ENCODE measurements at places on chromosomes 1 and 21.

DNA sequence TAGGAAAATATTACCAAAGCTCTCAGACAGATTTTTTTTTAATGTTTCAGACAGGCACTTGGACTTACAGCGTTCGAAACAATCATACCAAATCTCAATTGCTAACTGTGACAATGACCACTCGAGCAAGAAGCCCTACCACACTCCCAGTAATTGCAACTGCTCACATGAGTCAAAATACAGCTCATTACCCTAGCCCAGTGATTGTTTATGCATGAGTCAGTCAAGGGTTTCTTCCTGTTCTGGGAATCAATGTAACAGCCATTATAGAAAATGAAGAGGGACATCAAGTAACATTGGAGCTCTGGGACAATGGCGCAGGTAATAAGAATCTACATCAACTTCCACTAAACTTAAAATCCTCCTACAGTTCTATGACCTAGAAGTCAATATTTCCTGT is 56.1 kb upstream of the SH3GLB1 start:
- DNase-seq: peak; percentile 64

GRCh38 chr1:55789466-55789865 is 574.3 kb upstream of the USP24 start:
- no peak for DNase-seq

GRCh38 chr1:2132222-2133038 is 62.1 kb downstream of the FAAP20 start:
- DNase-seq: peak; percentile 67

DNA sequence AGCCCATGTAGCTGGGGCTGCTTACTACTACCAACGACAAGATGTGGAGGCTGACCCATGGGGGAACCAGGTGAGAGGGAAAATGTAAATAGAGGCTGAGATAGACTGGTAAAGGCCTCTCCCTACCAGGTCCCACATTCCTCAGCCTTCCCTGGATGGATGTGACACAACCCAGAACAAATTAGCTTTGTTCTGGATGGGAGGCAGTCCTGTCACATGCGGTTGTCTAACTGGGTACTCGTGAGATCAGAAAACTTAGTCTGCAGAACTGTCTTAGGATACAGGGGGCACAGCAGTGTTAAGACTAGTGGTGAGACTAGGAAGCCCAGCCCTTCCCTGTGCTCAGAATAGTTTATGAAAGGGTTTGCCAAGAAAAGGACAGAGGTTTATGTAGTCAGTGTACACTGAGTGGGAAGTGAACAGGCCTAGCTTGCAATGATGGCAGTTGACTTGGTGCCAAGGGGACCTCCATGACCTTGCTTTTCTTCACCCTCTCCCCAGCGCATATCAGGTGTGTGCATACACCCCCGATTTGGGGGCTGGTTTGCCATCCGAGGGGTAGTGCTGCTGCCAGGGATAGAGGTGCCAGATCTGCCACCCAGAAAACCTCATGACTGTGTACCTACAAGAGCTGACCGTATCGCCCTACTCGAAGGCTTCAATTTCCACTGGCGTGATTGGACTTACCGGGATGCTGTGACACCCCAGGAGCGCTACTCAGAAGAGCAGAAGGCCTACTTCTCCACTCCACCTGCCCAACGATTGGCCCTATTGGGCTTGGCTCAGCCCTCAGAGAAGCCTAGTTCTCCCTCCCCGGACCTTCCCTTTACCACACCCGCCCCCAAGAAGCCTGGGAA is 8.4 kb downstream of the MMACHC start:
- no peak for DNase-seq

GRCh38 chr1:169858467-169858866 is 35.2 kb downstream of the SCYL3 start:
- DNase-seq: no peak

- DNase-seq: no peak
Measured at GRCh38 chr21:31855180-31855579, 17.6 kb upstream of the HUNK start.

- no peak for DNase-seq
Measured at GRCh38 chr1:32813941-32814739, 3.0 kb downstream of the YARS1 start.

GRCh38 chr1:156725683-156726280 is 2.5 kb upstream of the METTL25B start:
- peak; percentile 86 for DNase-seq

DNA sequence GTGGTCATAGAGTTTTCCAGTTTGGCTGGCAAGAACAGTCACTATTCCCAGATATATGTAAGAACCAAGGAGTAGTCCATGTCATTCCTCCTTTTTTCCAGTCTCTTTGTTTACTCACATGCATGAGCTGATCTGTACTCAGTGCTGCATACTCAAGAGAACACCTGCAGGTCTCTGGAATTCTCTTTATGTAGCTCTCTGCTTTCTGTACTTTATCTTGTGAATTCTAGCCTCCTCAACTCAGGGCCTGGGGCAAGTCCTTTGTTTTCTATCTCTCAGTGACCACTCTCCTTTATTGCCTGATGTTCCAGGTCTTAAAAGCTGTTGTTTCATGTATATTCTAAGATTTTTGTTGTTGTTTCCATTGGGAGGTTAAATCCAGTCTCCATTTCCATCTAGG is 478.9 kb downstream of the DPYD start:
- DNase-seq: no peak

- no peak for DNase-seq
Measured at GRCh38 chr1:54342288-54342687, 63.9 kb downstream of the SSBP3 start.

DNA sequence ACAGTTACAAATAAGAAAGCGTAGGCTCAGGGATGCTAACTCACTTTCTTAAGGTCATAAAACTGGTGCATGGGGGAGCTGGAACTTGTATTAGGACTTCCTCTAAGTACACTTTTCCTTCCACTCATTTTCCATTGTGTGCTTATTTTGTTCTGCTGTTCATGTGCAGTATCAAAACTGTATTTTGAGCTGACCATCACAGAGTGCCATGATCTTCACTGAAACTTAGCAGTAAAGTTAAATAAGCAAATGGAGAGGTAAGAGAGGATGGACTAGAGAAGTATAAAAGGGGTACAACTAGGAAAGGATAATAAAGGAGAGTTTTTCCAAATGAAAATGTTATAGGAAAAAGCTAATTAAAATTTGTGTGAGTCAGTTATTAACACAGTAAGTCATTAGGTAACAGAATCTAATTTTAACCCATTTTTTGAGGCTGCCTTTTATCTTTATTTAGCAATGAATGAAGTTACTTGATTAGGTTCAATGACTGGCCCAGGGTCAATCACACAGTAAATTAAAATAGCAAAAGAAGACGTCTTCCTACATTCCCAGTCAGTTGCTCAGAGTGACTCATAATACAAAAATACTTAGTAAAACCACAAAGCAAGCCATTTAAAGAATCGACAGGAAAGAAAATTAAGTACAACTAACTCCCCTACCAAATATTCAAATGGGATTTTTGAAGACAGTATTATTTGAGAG is 165.8 kb upstream of the C1orf105 start:
- peak; percentile 88 for DNase-seq

DNA sequence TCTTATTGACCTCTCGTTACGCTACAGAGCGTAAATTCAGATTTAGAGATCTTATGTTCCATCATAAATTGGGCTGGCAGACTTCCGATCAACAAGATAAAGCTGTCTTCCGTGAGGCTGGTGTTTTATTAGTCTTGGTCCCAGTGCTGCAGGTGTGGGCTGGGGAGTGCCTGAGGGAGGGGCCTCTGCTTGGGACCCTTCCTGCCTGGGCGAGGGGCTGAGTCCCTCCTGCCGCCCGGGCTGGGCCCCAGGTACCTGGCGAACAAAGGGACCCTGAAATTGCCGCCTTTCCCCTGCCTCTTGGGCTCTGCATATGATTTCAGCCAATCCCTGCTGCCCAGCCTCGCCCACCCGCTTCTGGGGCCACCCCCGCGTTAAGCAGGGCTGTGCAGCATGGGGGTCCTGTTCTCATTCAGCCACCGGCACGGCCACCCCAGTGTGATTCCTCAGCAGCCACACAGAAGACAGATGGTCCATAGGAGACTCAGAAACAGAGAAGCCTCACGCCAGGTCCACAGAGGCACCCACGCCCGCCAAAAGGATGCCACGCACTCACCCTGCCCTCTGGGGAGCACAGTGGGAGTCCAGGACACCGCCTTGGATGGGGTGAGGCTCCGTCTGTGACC is 6.1 kb upstream of the SAMD11 start:
- DNase-seq: no peak

DNA sequence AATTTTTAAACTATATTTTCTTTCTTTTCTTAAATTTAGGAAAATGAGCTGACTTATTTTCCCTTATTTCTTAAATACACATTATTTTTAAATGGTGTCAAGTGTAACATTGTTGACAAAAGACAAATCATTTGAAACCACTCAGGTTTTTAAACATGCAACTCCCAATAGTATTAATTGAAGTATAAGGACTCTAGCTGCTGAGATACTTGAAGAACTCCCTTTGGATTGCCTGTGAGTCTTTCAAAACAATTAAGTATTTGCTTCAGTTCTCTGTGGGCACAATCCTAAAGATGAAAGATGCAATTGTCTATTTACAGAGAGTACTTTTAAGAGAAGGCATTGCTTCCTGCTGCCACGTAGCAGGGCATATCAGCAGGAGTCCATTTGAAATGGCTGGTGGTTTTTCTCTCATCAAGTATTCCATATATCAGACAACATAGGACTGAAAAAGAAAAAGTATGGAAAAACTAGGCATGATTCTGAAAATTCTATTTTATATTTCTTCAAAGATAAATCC is 373.4 kb downstream of the NEGR1 start:
- DNase-seq: no peak

GRCh38 chr1:46670134-46670533 is 1.5 kb upstream of the TEX38 start:
- DNase-seq: no peak

DNA sequence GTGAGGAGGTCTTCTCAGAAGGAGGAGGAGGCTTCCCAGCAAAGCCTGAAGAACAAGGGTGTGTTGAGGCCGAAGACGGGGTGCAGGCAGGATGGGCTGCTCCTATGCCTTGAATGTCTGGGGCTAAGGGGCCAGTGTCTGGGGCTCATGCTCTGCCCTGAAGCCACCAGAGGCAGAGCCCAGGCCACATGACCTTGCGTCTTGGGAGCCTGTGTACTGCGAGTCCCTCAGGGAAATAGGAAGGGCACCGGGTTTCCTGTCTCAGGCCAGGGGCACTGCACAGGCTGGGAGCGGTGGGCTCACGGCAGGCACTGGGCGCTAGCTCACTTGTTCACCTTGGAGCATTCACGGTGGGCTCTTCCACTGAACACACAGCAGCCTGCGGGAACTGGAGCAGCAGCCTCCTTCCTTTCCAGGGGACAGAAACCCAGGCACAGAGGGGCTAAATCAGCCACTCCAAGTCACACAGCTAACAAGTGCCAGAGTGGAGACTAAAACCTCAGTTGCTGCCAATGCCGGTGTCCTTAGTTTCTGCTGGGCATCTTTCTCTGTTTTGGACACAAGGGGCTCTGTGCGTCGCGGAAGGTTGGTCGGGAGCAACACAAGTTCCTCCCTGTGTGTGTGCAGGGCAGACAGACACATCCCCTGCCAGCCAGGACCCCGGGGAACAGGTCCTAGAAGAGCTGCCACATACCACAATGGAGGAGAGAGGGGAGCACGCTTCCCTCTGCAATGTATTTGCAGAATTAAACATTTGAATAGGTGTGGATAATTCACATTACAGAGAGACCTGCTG is 104.8 kb upstream of the C1orf174 start:
- DNase-seq: no peak

DNA sequence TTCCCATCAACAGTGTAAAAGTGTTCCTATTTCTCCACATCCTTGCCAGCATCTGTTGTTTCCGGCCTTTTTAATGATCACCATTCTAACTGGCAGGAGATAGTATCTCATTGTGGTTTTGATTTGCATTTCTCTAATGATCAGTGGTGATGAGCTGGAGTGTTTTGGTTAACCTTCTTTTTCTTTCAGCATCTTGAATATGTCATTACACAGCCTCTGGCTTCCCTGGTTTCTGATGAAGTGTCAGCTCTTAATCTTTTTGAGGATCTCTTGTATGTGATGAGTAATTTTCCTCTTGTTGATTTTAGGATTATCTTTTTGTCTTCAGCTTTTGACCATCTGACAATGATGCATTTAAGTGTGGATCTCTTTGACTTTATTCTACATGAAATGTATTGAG is 133.2 kb upstream of the GRIK3 start:
- no peak for DNase-seq

- DNase-seq: no peak
Measured at GRCh38 chr1:1669468-1670440, 10.9 kb upstream of the CDK11B start.

DNA sequence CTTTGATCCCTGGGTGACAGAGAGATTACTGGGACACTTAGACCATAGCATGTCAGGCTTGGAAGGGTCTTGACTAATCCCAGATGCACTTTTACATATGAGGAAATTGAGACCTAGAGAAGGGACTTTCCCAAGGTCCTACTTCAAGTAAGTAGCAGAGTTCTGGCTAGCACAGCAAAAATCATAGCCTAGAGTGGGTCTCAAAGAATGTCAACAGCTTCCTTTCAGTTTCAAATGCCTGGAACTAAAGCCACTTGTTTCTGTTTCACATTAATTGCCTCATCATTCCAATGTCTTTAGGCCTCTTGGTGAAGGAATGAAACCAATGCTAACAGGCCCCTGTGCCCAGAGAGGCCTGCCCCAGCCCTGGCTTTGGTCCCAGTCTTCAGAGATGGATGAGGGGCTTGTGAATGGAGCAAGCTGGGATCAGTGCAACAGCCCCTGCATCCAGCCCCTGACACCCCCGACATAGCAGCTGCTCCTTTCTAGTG is 26.6 kb downstream of the ATF3 start:
- DNase-seq: peak; percentile 73

DNA sequence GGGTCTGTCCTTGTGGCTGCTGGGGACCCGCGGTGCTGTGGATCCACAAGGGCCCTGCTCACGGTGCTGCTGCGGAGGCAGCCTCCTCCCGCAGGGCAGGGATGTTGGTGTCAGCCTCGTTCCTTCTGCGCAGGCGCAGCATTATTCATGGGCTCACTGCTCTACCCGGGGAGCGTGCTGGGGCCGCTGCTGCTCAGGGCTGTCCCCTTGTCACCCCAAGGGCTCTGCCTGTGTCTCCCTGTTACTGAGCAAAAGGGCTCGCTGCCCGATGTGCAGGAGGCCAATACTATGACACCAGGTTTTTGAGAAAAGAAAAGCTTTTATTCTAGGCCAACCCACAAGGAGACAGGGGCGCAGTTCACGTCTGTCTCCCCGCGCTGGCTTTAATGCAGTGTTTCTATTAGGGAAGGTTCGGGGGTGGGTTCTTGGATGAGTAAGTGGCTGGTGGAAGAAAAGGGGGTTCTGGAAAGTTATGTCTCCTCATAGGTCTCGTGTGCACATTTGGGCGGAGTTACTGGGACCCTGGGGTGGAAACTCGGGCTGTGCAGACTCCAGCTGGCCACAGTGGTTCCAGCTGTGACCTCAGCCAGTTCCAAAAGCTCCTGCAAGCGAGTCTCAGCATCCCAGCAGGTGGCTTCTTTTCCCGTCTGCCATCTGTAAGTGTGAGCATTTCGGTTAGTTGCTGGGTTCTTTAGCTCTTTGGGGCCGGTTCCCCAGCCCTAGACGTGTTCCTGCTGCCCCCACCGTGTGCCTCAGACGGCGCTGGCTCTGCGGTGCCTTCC is 40.8 kb upstream of the LRRC3 start:
- DNase-seq: no peak

DNA sequence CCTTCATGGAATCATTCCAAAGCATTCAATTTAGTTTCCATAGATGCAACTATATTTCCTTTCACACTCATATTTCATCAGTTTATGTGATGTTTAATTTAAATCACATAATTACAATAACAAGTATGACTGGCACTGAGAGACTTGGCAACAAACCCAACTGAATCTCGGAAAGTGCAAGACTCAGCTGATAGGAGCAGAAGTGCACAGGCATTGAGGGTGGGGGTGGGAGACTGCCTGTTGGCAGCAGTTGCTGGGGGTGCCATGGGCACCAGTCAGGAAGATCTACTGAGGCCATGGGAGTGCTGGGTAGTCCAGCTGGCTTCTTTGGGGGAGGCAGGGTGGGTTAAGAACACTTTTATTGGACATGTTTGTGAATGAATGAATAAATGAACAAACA is 10.4 kb upstream of the HMGB4 start:
- DNase-seq: no peak
